HS-5 (cell line): ENCODE measurements at places on chromosomes 1 and 21.
A peak's percentile ranks its signal among the peaks of the same experiment; 100 is the strongest.

DNA sequence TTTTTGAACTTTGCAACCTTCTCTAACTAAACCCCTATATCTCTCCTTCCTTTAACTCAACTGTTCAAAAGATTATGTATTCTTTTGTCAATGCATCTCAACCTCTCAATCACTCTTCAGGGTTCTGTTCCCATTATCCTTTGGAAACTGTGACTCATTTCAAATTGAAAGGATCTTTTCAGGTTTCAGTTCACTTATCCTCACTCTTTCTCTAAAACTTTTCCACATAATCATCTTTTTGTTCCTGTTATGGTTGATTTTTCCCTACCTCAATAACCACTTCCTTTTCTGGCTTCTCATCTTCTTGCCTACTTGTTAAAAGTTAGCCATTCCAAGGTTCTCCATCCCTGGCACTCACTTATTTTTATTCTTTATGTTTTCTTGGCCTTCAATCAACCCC, 56.2 kb upstream of the NUF2 start:
- DNase-seq, result no peak

DNA sequence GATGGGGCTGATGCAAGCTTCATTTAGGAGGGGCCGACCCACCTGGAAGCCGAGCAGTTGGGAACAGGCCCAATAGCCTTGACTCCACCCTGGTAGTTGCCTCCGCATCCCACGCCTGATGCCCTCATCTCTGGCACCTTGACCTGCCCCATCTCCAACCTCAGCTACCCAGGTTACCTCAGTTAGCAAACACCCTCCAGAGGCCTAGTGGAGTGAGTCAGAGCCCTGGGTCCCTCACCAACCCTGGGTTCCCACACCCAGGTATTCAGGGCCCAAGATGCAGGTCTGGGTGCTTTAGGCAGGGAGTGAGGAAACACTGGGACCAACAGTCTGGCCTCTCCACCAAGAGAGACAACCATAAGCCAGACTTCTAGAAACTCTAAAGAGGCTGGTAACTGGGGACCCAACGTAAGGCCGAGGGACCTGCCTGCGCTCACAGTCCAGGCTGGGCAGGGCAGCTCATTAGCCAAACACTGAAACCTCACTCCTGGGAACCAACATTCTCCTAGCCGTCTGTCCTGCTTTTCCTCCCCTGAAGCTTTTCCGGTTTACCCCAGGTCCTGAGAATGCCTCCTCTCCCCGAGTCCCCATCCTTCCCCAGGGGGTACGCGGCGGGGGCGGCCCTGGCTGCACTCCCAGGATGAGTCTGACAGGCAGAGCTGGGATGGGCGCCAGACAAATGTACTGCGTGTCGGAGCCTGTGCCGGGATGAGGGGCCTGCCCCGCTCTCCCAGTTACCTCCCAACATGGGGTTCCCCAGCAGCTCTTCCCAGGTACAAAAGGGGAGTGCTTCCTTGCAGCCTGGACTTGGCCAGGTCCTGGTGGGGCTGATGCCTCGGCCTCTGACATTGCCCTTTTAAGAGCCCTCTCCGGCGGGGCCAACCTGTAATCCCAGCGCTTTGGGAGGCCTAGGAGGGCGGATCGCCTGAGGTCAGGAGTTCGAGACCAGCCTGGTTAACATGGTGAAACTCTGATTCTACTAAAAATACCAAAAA, 8.9 kb upstream of the CELSR2 start:
- DNase-seq, result no peak

DNA sequence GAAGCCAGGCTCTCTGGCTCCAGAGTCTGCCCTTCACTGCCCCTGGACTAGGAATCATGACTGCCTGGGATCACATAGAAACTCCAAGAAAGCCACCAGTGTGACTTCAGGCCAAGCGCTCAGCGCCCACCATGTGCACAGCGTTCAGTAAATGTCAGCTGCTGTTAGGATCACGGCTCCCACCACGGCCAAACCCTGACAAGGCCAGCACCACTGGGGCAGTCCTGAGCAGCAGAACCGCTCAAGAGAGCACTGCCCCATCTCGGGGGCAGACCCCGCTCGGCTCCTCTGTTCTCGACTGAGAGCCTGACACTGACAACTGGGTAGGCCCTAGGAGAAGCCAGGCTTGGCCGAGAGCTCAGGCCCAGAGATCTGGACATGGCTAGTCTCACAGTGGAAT, 10.0 kb downstream of the CAPZB start:
- DNase-seq, result no peak

DNA sequence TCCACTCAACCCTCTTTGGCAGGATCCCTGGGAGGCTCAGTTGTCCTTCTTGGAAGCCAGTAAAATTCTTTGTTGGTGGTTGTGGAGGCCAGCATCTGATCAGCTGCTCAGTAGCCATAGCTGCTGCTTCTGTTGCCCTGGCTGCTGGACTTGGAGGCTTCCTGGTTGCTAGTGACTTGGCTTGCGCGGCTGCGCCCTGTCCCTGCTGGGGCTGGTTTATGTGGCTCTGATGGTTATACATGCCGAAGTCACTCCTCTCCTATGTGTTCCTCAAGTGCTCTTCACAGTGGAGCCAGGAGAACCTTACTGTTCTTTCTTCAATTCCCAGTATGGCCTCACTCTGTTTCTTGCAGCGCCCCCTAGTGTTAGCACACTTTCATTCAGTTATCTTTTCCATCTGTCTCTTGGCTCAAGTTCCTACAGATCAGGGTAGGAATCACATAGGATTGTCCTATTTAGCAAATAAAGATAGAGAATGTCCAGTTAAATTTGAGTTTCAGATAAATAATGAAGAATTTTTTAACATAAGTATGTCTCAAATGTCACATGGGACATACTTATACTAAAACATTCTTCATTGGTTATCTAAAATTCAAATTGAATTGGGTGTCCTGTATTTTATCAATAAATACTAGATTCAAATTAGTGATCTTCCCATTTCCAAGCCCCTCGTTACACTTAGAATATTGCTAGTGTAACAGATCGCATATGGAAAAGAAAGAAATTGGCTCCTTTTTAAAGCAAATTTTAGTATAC, 176.5 kb downstream of the TGFB2 start:
- DNase-seq, result no peak

DNA sequence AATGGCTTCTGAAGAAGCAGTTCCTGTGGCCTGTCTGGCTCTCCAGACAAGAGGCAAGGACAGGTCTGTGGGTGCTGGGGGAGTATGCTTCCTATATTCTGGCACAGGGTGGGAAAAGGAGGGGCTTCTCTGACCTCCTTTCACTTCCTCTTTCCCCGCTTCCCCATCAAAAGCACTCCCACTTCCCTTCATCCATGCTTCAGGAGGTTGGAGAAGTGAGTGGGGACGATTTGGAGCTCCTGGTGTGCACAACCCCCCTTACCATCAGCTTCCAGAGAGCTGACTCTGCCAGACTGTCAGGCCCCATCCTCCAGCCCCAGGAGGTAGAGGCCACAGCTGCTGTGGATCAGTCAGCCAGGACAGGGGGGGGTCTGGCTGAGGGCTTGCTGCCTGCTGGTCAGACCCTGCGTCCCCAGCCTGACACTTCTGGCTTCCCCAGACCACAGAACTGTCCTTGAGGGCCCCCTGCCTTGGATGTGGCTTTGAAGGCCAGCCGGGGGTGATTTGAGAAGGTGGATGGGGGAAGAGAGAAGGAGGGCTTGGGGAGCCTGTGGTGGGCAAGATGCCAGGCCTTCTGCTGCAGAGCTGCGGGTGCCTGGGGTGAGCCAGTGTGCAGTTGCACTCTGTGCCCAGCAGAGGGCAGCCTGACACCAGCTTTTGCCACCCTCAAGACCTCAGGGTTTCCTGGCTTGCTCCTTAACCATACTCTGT, 21.5 kb upstream of the TMEM222 start:
- DNase-seq, result peak; percentile 73

- DNase-seq, result peak; percentile 82
Observed at GRCh38 chr1:116375887-116376728, 3.1 kb downstream of the ATP1A1 start.

- DNase-seq, result no peak
Observed at GRCh38 chr1:98904684-98905083, 100.0 kb downstream of the PLPPR5 start.

GRCh38 chr1:7687411-7687810, 83.7 kb upstream of the VAMP3 start:
- DNase-seq, result no peak

- no peak for DNase-seq
Observed at GRCh38 chr1:160860840-160861505, 1.7 kb downstream of the CD244 start.

GRCh38 chr1:180435566-180435965, 66.8 kb downstream of the ACBD6 start:
- no peak for DNase-seq

DNA sequence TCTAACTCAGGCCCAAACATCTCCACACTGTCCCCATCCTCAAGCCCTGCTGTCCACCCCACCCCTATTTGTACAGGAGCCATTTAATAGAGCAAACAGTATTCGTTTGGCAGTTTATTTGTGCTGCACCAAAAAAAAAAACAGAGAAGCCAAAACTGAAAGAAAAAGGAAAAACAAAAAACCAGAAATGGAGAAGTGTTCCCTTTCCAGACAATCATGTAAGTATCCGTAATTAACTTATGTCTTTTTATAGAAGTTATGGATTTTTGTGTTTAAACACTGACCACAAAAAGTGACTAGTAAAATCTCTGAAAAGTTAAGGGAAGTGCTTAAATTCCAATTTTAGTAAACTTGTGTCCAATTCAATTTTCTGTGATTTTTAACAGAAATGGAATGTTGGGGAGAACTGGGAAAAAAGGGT, 40.4 kb upstream of the ZBTB18 start:
- no peak for DNase-seq

- no peak for DNase-seq
Observed at GRCh38 chr1:213759359-213760181, 228.2 kb upstream of the PROX1 start.

GRCh38 chr1:12132078-12132477, 34.7 kb upstream of the TNFRSF1B start:
- DNase-seq, result peak; percentile 69

GRCh38 chr1:115952547-115952946, 23.8 kb upstream of the SLC22A15 start:
- no peak for DNase-seq

DNA sequence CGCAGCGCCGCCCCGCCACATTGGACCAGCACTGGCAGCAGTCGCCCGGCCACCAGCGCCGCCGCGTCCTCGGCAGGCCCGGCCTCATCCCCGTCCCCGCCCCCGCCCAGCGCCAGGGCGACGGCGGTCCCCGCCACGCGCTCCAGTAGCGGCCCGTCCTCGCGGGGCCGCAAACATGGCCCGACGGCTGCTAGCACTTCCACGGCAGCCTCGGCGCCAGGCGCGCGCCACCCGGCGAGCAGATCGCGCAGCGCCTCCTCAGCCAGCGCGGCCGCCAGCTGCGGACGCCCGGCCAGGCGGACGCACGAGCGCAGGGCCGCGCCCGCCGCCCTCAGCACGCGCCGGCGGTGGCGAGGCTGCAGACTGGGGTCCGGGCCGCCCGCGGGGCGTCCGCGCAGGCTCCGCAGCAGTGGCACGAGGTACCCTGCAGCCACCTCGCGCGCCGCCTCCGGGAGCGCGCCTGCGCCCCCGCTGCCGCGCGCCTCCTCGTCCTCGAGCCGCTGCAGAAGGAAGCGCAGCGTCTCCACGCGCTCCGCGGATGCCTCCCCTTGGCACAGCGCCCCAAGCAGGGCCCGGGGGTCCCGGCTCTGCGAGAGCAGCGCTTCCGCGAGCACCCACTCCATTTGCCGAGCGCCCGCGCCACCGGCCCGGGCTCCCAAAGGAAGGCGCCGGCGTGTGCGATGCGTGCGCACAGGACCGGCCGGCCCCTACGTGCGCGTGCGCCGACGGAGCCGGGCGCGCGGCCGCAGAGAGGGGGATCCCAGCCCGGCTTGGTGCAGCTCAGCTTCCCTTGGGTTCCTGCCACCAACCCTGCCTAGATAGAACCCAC, at the start of gene TARBP1:
TARBP1 (minus strand) TSS at position 699 of the 829 bp plus-strand sequence; CDS start at position 623, 76 bp downstream.
- DNase-seq, result peak; percentile 25

DNA sequence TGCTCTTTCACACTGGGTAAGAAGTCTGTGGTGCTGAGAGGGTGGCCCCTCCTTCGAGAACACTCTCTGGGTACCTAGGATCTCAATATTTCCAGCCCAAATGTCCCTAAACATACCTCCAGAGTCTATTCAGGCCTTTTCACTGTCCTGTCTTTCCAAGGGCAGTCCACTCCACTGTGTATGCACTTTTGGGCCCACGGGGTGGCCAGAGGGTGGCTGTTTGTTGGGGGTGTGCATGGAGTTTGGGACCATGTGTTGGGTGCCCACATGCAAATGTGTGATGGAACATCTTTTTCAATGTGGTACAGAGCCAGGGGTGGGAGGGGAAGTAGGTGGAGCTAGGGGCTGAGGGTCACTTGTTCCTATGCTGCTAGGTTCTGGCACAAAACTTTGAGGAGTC, 87.5 kb downstream of the FAM78B start:
- DNase-seq, result no peak

GRCh38 chr1:203556047-203556851, 62.3 kb downstream of the OPTC start:
- DNase-seq, result peak; percentile 50

GRCh38 chr1:61221642-61222041, 139.3 kb downstream of the NFIA start:
- DNase-seq, result no peak

DNA sequence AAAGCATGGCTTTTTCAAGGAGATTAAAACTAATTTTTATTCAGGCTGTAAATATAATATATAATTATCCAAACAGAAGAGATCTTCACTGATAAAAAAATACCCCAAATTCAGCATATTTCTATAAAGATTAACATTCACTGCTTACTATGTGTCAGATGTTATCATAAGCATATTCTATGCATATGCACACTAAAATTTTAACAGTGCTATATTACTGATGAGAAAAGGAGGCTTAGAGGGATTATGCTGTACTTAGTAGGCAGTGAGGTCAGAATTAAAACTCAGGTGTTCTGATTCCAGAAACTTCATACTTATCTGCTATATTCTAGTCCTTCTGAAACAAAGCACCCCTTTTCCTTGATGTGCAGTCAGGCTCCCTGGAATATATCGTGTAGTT, 33.8 kb upstream of the ATP6V1G3 start:
- no peak for DNase-seq

DNA sequence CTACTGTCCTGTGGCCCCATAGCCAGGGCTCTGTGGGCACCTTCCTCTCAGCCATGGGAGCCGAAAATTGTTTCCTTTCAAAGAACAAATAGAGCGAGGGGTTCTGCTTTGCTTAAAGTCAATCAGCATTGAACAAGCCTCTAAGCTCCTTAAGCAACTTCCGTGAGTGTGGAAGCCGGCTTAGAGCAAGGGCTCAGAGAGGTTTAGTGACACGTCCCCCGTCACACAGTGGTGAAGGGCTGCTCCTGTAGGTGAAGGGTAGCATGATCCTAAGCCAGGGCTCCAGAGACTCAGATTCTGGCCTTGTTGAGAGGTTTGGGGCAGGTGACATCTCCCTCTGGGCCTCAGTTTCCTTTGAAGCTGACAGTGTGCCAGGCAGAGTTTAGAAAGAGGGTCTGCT, 94.0 kb upstream of the WNT4 start:
- DNase-seq, result no peak
